ENCODE measurements at places on chromosomes 1 and 21.
A peak's percentile ranks its signal among the peaks of the same experiment; 100 is the strongest.

- DNase-seq = no peak
Measured at GRCh38 chr1:98839840-98840239, 164.8 kb downstream of the PLPPR5 start.

DNA sequence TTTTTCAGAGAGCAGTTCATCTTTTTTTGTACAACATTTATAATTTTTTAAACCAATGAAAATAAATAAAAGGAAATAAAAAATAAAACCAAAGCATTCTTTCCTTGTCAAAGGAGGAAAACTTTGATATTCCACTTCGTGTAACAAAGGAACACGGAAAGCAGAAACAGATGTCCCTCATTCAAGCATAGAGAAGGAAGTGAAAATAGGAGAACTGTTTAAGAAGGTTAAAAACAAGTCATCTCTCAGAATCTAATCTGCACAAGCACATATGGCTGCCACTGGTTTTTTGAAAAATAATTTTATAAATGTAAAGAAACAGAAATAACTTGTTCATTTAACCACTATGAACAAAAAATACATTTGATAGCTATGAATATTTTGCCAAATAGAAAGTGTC, 35.9 kb upstream of the ZNF644 start:
- DNase-seq = no peak

DNA sequence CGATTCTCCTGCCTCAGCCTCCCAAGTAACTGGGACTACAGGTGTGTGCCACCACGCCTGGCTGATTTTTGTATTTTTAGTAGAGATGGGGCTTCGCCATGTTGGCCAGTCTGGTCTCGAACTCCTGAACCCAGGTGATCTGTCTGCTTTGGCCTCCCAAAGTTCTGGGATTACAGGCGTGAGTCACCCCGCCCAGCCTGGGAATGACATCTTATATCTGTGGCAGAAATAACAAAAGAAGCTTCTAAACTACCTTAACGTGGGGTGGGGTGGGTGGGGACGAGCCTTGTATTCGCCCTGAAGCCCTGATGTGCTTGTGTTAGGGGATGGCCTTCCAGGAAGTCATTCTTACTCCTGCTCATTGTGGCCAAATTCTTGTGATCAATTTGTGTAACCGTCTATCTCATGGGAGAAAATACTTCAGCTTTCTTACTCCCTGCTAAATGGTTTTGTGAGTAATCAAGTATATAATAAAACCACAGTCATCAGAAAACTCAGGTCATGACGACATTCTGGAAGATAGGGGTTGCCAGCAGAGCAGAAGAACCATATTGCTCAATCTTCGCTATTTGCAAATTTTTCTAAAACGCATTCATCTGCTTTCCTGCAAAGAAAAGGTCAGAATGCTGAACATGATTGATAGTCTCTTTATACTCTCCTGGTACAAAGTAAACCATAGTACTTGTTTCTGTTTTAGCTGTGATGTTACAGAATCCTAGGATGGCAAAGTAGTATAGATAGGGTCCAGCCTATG, 63.2 kb downstream of the DIRAS3 start:
- no peak for DNase-seq

DNA sequence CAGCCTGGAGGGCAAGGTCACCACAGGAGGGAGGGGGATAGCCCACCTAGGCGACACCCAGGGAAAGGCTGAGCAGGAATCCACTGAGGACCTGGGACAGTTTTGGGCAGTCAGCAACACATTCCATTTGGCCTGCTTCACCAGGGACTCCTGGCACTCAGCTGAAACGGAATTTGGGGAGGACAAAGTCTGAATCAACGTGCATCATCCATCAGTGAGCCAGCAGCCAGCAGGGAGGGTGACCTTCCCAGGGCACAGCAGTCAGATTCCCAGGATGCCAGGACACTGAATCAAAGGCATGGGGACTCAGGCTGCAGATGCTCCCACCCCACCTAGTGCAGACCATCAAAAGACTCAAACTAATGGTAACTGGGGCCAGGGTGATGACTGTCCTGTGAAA, 4.6 kb downstream of the SH3BP5L start:
- DNase-seq = no peak

- DNase-seq = no peak
Measured at GRCh38 chr21:41638201-41638790, 128.6 kb downstream of the RIPK4 start.

DNA sequence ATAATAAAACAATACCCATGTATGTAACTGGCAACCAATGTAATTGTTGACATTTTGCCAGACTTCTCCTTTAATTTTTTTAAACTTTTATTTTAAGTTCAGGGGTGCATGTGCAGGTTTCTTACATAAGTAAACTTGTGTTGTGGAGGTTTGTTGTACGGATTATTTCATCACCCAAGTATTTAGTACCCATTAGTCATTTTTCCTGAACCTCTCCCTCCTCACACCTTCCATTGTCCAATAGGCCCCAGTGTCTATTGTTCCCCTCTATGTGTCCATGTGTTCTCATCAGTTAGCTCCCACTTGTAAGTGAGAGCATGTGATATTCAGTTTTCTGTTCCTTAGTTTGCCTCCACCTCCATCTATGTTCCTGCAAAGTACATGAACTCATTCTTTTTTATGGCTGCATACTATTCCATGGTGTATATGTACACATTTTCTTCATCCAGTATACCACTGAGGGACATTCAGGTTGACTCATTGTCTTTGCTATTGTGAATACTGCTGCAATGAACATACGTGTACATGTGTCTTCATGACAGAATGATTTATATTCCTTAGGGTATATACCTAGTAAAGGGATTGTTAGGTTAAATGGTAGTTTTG, 6.7 kb downstream of the DEPDC1 start:
- DNase-seq = no peak

DNA sequence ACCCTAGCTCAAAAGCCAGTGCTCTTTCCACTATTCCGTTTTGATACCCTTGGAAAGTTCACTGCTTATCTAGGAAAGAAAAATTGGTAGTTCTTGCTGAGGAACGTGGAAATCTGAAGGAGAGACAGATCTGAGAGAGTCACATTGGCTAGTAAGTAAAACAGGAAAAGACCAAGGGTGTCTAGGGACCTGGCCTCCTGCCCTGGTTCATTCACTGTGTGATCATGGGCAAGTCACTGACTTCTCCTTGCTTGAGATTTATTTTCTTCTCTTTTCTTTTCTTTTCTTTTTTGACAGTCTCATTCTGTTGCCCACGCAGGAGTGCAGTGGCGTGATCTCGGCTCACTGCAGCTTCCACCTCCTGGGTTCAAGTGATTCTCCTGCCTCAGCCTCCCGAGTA, 90.8 kb downstream of the NFIA start:
- DNase-seq = no peak

GRCh38 chr1:171622152-171622462, at the start of gene MYOCOS:
Gene MYOCOS (plus strand): TSS chr1:171622243. CDS start chr1:171623884, 1,641 bp downstream.
- no peak for DNase-seq

GRCh38 chr1:20640183-20640597, 6.9 kb downstream of the PINK1 start:
- DNase-seq = peak; percentile 4

GRCh38 chr1:232377494-232377770, 252.5 kb downstream of the SIPA1L2 start:
- DNase-seq = no peak

- DNase-seq = no peak
Measured at GRCh38 chr1:53946252-53947171, at the start of gene LRRC42. Gene LRRC42 (plus strand): TSS chr1:53946350. CDS start chr1:53952000, 5,650 bp downstream.

GRCh38 chr1:82160903-82161302, 360.2 kb downstream of the ADGRL2 start:
- DNase-seq = no peak

GRCh38 chr21:44984428-44984791, 44.6 kb downstream of the SLX9 start:
- no peak for DNase-seq

DNA sequence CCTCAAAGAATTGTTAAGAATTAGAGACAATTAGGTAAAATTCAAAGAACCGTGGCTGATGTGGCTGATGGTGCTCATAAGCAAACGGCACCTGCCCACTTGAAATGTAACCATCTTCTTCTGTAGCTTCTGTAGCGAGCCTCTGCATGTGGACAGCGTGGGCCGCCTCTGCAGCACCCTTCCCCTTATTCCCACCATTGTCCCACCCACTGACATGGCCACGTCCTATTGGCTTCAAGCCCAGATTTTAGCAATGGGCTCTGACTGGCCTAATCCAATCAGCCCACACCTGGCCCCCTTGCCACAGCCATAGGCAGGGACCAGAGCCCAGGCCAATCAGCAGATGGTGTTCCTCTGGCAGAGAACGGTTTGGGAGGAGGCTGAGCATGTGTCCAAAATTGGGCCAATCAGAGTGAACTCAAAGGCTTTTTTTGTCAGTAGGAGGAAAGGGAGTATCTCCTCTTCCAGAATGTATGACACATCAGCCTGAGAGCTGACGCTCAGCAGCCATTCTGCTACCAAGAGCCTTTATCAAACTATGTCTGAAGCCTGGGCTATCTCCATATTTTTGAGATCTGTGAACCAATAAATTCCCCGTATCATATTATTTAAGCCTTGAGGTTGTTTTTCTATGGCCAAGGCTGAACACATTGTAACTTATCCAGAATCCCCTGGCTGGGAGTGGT, 518.5 kb downstream of the SMYD3 start:
- peak; percentile 32 for DNase-seq

GRCh38 chr1:20947409-20947808, 160.3 kb upstream of the HP1BP3 start:
- no peak for DNase-seq

DNA sequence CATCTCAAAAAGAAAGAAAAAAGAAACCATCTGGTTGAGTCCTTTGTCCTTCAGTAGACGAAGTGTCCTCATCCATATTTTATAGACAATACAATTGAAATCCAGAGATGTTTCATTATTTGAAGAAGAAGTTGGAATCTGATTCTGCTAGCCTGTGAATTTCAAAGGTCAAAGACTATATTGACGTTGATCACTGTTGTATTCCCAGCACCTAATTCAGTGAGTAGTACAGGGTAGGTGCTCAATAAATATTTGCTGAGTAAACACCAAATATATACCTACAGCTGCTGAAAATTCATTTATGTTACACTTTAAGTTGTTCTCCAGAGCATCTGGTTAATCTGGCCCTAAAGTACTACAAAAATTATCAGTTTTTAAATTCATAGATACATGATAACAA, 135.2 kb downstream of the CACNA1E start:
- DNase-seq = no peak

DNA sequence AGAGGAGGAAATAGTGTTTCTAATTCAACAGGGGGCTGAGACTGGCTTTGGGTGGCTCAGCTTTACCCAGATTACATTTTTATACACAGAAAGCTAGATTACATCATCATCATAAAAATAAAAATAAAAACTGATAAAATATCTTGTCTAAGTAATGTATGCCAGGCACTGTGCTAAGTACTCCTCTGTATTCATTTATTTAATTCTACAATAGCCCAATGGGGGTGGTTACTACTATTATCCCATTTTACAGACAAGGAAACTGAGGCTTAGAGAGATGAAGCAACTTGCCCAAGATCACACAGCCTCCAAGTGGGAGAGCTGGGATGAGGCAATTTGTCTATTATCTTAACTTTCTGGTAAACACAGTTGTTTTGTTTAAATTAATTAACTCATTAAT, 62.3 kb upstream of the ECE1 start:
- DNase-seq = no peak

GRCh38 chr1:213414911-213415310, 363.9 kb downstream of the RPS6KC1 start:
- no peak for DNase-seq

DNA sequence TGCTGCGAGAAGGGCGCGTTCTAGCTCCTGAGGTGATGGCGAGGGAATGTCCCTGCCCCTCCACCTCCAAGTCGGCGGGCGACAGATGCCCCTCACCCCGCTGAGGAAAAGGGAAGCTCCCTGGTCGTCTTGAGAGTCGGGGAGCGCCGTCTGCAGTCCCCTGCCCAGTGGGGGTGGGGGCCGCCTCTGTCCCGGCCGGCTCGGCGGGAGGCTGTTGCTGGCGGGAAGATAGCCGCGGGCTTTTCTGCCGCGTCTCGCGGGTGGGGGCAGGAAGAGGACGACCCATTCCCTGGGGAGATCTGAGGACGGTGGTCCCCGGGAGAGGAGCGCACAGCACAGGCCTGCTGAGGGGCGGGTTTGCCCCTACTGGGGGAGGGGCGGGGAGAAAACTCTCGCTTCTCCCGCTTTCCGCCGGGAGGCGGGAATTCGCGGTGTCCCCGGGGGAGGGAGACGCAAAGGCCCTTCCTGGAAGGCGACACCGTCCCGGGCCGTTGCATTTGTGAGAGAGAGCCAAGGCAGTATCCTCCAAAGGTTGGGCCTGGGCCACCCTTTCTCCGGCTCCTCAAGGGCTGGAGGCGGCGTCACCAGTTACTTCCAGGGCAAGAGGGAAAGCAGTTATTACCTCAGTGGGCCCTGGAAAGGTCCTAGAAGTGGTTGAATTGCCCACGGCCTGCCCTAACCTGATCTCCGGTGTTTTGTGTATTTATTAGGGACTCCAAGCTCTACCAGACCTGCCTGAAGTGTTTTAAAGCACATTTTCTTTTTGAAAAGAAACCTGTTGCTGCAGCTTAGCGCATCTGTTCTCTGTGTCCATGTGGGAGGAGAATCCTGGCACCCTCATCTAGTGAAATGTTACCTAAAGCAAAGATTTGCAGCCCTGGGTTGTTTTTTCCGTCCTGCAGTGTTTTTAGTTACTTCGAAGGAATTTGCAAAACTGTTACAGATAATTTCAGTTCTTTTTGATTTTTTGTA, 648 bp downstream of the S100PBP start:
- peak; percentile 52 for DNase-seq

- no peak for DNase-seq
Measured at GRCh38 chr1:55127827-55128343, 87.3 kb downstream of the USP24 start.
